NCI-H2107 (cell line): ENCODE measurements at places on chromosomes 6 and 20.

- no peak for DNase-seq
These were observed 760 bp upstream of the IBTK start for GRCh38 chr6:82248273-82248735.

DNA sequence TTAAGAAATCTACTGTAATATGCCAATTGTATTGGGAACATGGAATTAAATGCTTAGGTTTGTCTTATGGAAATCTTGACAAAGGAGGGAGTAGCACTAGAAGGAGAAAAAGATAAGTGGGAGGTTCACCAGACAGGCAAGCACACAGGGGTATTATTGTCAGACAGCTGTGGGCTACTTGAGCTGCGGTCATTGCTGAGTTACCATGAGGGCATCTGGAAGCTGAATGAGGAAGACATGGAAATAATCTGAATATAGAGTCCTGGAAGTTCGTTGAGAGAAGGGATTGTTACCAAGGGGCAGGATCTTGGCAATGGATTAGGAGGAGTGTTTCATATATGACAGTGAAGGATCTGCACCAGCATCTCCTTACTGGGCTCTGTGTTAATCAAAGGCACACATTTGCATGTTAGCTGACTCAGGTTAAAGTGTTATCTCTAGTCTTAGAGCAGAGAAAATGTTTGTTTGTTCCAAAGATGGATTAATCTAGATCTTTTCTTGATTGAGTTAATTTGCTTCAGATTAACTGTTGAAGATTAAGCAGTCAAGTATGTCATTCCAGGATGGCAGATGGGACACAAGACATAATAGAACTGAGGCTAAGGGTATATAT, 53.0 kb upstream of the SUPT3H start:
- no peak for DNase-seq

- DNase-seq = no peak
These were observed 4.1 kb downstream of the PRR18 start for GRCh38 chr6:166304106-166304505.

DNA sequence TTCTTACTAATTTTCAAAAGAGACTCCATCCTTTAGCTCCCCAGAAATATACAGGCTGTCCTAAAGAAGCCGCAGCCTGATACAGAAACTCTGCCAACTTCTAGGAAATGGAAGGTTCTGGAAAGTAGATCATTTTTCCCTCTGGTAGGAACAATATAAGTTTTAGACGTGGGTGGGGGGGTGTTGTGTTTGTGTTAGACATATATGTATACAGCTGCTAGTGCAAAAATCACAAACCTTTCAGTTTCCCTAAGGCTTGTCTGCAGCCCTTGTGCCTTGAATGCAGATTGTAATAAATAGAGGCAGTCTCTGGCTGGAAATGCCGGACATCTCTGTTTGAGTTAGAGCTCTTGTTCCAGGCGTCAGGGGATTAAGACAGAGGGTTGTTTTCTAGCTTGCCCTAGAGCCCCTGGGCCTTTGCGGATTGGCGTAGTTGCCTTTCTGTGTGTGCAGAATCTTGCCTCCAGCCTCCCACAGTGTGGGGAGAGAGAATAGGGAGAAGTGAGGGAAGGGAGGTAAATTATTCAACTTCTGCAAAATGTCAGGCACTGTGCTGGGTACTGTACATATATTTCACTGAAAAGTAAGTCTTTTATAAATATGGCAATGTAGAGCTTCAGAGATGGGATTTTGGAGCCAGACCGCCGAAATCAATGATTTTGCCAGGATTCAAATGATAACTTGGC, 269.7 kb downstream of the PRL start:
- DNase-seq = no peak

GRCh38 chr6:158194487-158195280, 26.5 kb downstream of the GTF2H5 start:
- DNase-seq = no peak

DNA sequence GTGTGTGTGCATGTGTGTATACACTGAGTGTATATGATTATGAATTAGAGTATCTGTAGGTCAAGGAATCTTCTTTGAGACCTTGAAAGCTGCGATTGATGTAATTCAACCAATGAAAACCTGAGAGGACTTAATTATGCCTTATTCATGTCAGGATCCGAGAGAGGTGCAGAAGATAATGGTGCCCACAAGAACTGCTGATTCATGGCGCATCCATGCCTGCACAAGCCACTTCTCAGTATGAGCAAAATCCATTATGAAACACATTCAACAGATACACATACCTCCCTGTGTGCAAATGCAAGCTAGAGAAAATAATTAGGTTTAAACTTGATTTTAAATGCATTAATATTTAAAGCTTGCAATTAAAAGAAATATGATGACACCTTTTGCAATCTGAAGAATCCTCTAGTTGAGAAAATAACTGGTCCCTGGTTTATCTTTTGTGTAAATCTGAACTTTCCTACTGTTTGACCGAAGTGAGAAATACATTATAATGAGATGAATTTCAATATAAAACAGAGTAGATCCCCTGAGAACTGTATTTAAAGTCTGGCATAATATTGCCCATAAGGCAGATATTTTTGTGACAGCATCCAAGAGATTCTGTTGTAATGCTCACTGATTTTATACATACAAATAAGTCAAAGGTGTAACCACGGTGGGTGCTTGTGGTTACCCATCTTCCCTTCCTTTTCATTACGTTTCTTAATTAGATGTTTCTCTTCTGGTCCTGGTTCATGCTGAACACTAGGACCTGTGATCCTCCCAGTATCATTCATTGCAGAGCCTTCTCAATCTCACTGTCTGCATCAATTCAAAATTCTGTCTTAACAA, 45.6 kb downstream of the LY86 start:
- no peak for DNase-seq

DNA sequence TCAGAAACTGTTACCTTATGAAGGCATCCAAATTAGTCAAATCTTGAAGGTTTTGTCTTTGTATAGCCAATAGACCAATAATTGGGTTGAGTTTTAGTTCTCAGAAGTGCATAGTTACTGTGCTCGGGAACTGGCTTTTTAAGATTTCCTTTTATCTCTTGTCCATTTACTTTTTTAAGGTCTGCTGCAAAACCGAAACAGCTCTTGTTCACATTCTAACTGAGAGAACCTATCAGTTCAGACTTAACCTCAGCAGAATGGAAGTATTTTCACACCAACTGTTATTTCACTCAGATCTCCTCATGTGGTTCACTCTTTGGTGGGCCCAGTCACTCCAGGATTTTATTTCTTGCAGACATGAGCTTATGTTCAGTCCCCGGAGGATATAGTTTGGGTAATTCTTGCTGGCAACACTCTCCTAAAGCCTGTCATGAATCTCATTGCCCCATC, 55.5 kb downstream of the TPBG start:
- no peak for DNase-seq
